Fibroblast of pulmonary artery (primary cell): ENCODE measurements at places on chromosomes 3 and 15.
A peak's percentile ranks its signal among the peaks of the same experiment; 100 is the strongest.

GRCh38 chr15:60057554-60057953 is 53.4 kb downstream of the FOXB1 start:
- no peak for DNase-seq

GRCh38 chr15:67097930-67098740 is 32.7 kb downstream of the SMAD3 start:
- peak; percentile 83 for DNase-seq

- peak; percentile 47 for DNase-seq
Measured at GRCh38 chr3:28077572-28077971, 163.8 kb upstream of the CMC1 start.

- DNase-seq, result peak; percentile 12
Measured at GRCh38 chr3:155791190-155791589, 14.9 kb downstream of the C3orf33 start.

DNA sequence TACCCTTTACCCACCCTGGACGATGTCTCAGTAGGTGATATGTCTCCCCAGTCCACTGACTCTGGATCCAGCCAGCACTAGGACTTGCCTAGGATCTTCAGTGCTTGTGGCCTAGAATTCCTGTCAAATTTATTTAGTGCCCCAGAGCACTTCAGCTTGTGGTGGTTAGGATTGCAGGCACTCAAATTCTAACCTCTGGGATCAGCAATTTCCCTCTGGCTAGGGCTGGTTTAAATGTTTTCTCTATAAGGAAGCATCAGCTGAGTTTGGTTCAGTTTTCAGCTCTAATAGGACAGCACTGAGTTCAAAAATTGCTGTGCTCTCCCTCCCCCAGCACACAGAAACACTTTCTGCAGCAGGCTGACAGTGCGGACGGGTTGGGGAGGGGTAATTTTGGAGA is 8.1 kb downstream of the OR5H6 start:
- no peak for DNase-seq

DNA sequence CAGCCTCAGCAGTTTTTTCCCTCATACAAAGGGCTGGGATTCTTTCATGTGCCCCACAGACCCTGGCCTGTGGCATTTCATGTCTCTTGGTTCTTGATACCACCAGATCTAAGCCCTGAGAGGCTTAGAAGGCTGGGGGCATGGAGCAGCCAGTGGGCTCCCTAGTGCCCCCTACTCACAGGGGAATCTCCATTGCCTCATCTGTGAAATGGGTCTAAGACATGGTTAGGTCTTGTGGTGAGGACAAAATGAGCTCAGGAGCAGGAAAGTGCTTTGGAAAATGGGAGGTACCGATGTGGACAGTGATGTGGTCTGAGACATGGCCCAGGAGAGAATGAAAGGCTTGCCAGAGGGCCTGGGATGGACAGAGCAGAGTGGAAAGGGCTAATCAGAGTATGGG is 94.3 kb downstream of the SMAD6 start:
- no peak for DNase-seq

DNA sequence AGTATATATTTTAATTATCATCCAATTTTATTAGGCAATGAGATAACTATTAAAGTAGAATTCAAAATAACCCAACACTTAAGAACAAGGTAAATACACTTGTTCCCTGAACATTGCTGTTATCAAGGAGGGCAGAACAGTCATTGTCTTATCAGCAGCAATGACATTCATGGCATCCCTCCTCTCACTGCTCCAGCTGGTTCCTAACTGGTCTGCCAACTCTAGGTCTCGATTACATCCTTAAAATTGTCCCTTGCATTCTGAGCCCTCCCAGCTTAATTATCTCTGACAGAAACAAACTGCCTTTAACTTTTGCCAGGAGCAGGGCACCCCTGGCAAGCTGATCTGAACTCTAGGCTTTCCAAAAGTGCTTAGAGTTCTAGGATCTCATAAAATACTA is 14.0 kb upstream of the DYNC1LI1 start:
- DNase-seq, result no peak

GRCh38 chr15:65646486-65646885 is 24.7 kb downstream of the SLC24A1 start:
- peak; percentile 27 for DNase-seq

DNA sequence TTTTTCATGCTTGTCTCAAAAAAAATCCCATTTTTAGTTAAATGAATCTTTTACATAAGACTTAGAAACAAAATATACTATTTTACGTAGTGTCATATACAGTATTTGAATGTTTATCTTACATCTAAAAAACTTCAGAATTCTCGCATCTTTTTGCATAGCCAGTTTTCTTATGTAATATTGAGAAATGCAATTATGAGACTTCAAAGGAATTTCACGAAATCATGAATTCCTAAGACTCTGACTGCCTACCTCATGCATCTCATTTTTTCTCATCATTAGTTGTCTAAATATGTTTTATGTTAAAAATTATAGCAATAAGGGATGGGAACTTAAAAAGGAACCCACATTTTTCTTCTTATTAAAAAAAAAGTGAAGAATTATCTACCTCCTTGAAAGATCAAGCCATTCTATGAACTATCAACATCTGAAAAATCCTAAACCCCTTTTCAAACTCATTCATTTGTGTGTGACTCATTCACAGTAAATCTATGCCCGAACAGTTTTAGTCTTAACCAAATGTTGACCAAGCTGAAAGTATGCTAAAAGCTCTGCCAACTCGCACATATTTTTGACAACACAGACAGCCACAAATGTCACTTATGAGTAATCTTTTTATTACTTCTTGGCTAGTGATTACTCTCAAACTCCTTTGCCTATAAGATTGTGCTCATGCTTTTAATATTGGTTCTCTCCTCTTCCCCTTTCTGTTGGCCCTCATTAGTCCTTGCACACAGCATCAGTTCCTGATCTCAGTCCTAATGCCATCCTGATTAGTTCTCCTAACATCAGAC is 115.9 kb downstream of the DCLK3 start:
- DNase-seq, result peak; percentile 80
